ENCODE measurements at places on chromosomes 11 and 22.

GRCh38 chr22:49975543-49976389 lies 15.2 kb downstream of the PIM3 start:
- no peak for DNase-seq

DNA sequence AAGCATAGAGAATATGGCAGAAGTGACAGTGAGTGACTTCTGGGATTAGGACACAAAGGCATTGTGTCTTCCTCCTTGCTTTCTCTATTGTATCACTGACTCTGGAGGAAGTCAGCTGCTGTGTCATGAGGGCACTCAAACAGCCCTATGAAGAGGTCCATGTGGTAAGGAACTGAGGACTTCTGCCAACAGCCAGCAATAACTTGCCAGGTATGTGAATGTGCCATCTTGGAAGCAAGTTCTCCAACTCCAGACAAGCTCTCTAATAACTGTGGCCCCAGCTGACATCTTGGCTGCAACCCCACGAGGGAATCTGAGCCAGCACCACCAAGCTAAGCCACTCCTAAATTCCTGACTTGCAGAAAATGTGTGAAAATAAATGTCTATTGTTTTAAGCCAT lies 83.6 kb upstream of the ZBED5 start:
- no peak for DNase-seq

DNA sequence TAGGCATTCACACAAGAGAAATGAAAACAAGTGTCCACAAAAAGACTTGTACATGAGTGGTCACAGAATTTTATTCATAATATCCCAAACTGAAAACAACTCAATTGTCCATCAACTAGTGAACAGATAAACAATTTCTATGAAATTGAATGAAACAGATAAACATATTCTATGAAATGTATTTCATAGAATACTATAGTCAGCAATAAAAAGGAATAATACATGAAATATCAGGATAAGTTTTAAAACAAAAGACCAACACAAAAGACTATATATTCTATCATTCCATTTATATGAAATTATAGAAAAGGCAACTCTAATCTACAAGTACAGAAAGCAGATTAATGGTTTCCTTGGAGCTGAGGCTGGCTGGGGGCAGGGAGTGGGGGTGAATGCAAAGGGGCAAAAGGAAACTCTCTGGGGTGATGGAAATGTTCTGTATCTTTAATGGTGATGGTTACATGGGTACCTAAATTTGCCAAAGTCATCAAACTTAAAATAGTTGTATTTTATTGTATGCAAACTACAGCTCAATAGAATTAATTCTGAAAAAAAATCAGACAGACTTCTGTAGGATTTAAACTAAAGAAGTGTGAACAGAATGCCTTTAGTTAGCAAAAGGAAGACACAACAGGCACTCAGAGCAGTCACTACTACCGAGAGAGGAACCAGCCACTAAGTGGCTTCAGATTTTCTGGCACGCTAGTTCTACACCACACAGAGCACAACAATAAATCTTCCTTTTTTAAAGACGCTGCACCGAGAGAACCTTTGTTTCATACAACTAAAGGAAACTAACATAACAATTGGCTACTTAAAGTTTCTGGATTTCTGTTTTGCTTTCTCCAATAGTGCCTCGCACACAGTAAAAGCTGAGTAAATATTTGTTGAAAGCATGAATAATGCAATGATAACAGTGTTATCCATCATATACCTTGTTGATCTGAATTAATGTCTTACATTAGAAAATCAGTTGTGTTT lies 15.4 kb downstream of the CCDC34 start:
- no peak for DNase-seq

GRCh38 chr22:42180349-42180842 lies 49.8 kb upstream of the CYP2D6 start:
- peak; percentile 24 for DNase-seq

DNA sequence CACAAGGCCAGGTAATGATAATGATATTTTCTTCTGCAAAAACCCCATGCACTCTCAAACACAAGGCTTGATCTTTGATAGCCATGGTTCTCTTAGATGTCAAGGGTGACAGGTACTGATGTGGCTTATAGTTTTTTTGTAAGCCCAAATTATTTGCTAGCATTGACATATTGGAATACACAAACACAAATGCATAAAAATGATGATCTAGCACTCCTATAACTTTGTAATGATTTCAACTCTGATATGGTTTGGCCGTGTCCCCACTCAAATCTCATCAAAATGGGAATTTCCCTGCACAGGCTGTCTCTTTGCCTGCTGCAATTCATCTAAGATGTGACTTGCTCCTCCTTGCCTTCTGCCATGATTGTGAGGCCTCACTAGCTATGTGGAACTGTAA lies 572.5 kb upstream of the CCDC90B start:
- DNase-seq: no peak

DNA sequence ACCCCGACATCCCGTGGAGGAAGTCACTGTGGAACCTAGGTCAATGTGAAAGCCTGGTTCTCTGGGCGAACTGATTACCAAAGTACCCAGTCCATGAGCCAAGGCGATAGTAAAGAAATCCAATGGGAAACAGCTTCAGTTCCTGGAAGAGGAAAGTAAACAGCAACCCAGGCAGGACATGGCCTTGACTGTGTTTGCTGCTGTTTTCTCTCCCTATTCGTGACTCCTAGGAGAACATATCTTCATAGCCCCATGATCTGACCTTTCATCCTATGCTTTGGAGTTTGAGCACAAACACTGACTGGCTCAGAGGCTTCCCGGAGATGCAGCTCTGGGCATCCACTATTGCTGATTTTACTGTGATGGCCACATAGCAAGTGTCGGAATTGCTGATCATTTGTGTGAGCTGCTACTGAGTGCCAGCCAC lies 45.1 kb downstream of the LRFN4 start:
- DNase-seq: no peak

DNA sequence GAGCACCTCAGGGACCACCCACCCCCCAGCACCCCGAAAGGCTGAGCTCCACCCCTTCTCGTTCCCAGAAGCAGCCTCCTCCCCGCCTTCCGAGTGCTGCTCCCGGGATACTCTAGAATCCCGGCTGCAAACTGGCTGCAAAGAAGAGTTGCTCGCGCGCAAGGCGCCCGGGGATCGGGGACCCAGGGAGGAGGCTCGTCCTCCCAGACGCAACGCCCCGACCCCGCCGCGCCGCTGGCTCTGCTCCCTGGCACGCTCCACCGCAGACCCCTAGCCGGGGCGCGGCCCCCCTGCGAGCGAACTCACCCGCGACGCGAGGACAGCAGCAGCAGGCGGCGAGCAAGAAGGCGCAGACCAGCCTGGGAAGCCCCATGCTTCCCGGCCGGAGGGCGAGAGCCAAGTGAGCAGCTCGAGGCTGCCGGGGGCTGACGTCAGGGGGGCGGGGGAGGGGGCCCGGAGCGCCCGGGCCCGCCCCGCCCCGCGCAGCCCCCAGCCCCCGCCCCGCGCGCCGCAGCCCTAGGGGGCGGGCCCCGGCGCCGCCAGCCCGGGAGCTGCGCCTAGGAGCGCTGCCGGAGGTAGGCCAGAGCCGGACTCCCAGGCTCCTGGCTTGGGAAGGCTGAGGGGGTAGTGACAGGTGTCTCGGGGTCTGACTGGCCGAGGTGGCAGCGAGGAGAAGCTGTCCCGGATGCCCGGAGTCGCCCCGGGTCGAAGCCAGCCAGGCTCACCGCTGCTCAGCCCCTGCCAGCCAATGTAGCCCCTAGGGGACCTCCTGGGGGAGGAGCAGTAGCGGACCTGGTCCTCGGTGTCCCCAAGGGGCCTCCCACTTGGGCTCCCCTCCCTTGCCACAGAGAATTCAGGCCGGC lies at the start of gene MCAM:
MCAM (minus strand) TSS at position 402 of the 863 bp plus-strand sequence; CDS start at position 373, 29 bp downstream.
- DNase-seq: peak; percentile 52

- peak; percentile 78 for DNase-seq
Observed at GRCh38 chr11:102430158-102430836, 22.3 kb downstream of the TMEM123 start.

- DNase-seq: peak; percentile 65
Observed at GRCh38 chr22:22748297-22748743, 103.9 kb downstream of the GGTLC2 start.

GRCh38 chr11:125108469-125108868 lies 3.0 kb downstream of the TMEM218 start:
- DNase-seq: peak; percentile 1

- DNase-seq: peak; percentile 67
Observed at GRCh38 chr11:17504330-17505107, 27.9 kb upstream of the ABCC8 start.

DNA sequence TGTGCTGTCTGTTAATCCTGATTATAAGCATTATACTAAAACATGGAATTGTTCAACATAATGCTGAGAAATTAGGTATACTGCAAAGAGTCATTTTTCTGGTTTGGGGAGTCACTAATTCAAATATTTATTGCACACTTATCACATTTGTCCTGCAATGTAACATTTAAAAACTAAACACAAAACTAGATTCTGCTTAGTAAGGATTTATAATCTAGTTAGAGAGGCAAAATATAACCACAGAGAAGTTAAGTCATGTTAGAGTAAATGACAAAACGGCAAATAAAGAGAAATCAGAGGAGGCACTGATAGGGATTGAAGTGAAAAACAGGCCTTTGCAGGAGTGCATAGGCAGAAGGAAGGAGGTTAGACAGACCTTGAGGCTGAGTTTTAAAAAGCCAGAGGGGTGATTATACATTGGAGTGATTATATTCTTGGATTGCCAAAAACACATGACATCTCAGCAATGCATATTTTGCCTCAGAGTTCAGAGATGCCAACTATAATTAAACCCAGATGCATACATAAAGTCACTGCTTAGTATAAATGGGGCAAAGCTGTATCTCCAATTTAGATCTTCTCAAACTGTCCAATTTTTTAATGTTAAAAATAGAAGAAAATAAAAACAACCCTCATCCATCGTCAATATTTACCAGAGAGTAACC lies 49.7 kb downstream of the CCDC34 start:
- DNase-seq: no peak

GRCh38 chr22:35705141-35705540 lies 12.5 kb upstream of the APOL5 start:
- DNase-seq: peak; percentile 90

GRCh38 chr11:72678524-72678923 lies 4.3 kb upstream of the PDE2A start:
- DNase-seq: no peak

- DNase-seq: peak; percentile 36
Observed at GRCh38 chr11:128575961-128576350, 11.4 kb downstream of the ETS1 start.

- DNase-seq: no peak
Observed at GRCh38 chr11:113574586-113574985, 99.4 kb upstream of the DRD2 start.

DNA sequence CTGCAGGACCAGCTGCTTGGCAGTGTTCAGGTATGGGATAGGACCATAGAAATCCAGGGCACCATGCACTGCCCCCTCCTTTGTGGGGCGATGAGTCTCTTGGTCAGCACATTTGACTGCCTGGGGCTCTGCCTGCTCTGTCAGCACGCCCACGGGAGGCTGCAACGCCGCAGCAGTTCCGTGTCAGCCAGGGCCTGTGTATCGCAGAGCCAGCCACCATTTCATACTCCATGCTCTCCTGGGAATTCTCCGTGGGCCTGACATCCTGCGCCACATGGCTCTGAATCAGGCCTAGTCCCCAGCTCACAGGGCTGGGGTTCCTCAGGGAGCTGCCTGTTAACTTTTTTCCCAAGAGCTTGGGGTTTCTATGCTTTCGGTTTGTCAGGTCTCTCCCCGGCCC lies 16.9 kb upstream of the RELT start:
- DNase-seq: no peak

- peak; percentile 58 for DNase-seq
Observed at GRCh38 chr22:31148488-31148887, 8.2 kb upstream of the PLA2G3 start.

GRCh38 chr11:107102692-107103477 lies 84.6 kb upstream of the GUCY1A2 start:
- DNase-seq: no peak

DNA sequence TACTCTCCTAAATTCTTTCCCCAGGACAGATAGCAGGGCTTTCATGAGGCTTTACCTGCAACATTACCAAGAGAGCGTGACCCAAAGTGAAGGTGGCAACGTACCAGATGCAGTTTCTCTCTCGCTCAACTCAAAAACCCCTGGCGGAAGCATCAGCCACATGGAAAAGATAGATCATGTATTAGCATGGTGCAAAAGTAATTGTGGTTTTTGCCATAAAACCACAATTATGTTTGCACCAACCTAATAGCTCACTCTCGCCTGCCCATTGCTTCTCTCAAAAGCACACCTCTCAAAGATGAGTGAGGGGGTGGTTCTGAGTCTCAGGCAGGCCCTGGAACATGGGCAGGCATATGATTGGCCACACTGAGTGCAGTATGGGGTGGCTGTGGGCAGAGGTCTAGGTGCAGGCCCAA lies 7.0 kb downstream of the MS4A6A start:
- DNase-seq: no peak

DNA sequence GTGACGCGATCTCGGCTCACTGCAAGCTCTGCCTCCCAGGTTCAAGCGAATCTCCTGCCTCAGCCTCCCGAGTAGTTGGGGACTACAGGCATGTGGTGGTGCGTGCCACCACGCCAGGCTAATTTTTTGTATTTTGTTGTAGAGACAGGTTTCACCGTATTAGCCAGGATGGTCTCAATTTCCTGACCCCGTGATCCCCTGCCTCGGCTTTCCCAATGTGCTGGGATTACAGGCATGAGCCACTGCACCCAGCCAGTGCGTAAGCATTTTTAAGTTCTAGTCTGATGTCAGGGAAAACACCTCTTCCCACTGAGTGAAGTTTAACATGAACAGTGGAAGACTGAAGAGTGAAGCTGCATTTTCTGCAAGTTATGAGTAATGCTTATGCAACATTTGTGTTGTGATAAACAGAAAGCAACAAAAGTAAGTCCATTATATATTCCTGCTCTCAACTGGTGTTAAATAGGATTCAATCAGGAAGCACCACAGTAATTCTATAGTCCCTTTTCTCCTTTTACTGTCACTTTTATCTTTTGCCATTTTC lies 1219.8 kb upstream of the RAG2 start:
- no peak for DNase-seq

DNA sequence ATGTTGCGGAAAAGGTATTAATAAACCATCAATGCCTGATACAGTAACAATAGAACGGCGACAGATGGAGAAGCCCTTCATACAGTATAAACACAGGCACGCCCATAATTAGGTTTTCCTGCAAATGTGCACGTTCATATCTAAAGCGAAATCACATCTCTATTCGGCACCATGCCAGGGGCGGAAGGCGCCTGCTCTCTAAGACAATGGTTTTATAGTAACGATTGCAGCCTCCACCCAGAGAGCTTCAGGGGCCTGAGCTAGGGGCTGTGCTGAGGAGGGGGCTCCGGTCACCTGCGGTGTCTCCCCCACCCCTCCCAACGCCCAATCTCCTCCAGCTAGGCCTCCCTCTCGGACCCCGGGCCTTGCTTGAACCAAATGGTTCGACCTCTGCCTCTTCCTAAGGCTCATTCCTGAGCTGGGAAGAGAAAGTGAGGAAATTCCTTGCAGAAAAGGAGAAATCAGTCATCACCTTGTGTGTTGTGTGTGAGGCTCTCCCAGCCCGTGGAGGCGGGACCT lies 9.6 kb downstream of the KRTAP5-5 start:
- no peak for DNase-seq

- DNase-seq: no peak
Observed at GRCh38 chr11:18261721-18262120, 4.3 kb upstream of the SAA1 start.

DNA sequence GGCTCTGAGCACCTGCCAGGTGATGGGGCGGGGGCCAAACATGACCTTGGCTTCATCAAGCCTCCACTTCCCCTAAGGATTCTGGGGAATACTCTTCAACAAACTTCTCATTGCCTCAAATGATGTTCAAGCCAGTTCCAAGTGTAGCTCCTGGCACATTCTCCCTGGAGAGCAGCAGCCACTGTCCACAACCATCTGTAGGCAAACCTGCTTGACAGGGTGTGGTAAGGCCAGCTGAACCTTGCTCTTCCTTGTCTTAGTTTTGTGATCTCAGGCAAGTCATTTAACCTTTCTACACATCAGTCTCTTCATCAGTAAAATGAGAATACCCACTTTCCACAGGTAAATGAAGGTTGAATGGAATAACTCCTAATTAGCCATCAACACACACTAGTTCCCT lies 323.3 kb downstream of the TENM4 start:
- DNase-seq: no peak
